Left renal cortex interstitium (tissue), 4 donors: ENCODE measurements at places on chromosomes 4 and X. TPM values are rescaled to one million over a fixed set of nuclear protein-coding genes. Genes with fewer than 3 reads are reported as not detected.

The SRPX2 gene
- 12.5 TPM for polyA plus RNA-seq

The SH2D1A gene
- 0.21 TPM for polyA plus RNA-seq

DNA sequence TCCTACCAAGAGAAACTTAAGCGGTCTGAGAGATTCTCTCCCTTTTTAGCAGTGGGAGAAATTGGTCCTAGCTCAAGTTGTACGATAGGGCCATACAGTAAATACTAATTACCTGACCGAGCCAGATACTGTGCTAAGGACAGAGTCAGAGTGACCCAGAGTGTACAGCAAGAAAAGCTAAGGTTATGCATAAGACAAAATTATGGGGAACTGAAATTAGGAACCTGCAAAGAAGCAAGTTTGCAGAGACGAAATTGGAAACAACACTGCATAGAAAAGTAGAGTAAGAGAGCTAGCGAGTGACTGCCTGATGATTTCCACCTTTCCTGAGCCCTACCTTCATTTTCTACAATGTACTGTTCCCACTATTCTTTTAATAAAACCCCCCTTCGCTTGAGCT, 278.1 kb downstream of the NKX6-1 start:
- no peak for DNase-seq

DNA sequence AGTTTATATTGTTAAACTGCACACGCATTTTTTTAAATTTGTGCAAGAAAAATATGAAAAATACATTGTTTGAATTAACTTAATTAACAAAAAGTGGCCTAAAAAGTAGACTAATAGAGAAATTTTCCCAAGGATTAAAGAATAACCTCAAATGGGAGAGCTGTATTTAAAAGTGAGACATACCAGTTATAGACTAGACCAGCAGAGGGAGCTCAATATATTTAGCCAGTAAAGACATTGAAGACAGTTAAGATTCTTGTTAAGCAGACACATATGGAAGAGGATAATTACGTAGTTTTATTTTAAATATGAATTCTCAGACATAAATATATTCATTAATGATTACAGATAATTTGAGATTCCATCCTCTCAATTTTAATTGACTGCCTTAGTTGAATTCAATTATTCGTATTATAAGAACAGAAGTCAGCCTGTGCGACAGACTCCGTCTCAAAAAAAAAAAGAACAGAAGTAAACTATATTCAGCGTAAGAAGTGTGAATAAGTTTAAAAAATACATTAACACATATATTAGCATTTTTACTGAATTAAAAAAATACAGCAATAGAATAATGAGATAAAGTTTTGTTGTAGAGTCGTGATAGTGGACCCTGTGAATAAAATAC, 64.8 kb downstream of the GLRA3 start:
- no peak for DNase-seq

GRCh38 chrX:136781180-136781797, 557 bp upstream of the ARHGEF6 start:
- DNase-seq, result no peak

- DNase-seq, result no peak
Measured at GRCh38 chrX:107450823-107451509, 1.5 kb downstream of the FRMPD3 start.

DNA sequence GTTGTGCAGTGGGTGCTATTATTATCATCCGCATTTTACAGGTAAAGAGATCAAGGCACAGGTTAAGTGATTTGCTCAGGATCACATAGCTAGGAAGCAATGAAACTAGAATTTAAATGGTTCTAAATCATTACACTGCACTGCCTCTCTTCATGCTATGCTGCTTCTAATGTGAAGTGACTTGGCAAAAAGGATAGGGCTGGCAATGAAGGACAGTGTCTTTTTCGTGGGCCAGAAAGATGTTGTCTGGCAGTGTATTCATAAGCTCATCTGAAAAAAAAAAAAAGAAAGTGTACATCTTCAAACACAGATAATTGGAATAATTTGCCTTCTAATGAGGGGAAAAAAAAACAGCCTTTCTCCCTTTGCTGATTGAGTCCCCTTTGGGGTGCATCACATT, 132.2 kb upstream of the FUNDC1 start:
- DNase-seq, result no peak

DNA sequence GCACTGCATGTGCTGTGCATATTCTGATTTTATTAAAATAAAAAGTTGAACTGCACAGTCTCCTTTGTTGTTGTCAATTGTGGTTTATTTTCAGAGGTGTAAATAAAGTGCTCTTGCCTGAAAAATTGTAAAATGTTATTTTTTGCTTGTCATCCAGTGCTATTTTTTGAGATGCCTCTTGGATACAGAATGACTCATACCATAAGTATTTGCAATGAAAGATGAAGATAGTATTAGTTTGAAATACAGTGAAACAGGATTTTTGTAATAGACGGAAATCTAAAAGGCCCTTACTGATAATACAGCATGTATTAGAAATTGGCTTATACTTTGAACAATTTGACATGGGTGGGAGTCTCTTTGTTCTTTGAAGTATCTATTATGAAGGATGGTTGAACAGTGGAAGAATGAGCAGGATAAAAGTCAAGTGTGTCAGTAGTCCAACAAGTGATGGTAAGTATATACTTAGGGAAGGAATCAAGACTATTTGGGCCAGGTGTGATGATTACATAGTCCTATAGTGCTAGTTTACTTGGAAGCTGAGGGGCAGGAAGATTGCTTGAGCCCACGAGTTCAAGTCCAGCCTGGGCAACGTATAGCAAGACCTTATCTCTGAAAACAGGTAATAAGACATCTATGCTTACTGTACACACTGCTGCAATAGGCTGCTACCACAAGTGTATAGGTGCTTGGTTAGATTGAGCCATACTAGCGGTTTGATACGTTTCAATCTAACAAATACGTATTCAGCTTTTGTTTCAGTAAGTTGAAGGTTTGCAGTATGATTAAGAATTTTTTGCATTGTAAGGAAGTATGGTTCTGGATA, 16.4 kb downstream of the DDX3X start:
- no peak for DNase-seq

DNA sequence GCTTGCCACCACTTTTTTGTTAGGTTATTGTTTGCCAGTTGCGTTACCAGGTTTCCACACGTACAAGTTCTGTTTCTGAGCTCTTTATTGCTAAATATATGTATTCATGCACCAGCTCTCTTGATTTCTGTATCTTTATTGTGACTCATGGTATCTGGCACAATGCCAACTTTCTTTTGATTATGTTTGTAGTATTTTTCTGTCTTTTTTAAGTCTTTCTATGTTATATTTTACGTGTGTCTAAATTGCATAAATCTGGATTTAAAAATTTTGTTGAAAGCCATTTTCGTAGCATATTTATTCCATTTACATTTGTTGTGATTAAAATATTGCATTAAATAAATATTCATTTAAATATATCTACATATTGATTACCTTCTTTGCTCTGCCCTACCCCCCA, 73.8 kb downstream of the KDM6A start:
- DNase-seq, result no peak

GRCh38 chrX:115021121-115021520, 3.7 kb upstream of the IL13RA2 start:
- DNase-seq, result no peak

DNA sequence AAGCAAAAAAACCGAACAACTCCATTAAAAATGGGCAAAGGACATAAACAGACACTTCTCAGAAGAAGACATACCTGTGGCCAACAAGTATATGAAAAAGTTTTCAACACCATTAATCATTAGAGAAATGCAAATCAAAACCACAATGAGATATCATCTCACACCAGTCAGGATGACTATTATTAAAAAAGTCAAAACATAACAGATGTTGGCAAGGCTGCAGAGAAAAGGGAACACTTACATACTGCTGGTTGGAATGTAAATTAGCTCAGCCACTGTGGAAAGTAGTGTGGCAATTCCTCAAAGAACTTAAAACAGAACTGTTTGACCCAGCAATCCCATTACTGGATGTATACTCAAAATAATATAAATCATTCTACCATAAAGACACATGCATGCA, 436.3 kb downstream of the KLHL13 start:
- DNase-seq, result no peak
